ENCODE measurements at places on chromosomes 16 and 17.
A peak's percentile ranks its signal among the peaks of the same experiment; 100 is the strongest.

DNA sequence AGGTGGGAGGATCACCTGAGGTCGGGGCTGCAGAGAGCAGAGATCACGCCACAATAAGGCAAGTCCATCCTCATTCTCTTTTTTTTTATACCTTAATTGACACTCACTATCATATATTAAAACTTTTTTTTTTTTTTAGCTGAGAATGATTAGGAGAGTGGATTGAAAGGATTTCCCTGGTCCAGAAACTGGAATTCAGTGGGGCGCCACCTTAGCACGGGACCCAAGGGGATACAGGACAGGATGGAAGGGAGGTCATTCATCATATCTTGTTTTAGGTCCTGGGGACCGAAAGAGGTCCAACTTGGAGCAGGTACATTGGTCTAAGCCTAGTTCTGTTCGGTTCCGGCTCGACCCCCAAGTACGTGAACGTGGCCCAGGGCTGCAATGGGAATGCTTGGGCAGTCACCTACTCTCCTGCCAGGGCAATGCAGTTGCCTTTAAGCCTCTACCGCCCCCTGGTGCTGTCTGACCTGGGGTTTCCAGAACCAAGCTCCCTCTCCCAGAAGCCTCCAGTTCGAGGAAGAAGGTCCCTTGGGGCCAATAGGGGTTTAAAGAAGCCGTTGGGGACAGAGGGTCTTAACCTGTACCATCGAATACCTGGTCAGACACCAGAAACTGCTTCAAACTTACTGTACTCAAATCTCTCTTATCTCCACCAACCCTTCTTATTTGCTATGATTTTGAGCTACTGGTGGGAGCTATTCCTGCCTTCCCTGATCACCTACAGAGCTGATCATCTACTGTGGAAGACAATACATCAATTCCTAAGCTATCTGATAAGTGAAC is 19.9 kb upstream of the GPATCH8 start:
- DNase-seq: peak; percentile 67

GRCh38 chr16:8634991-8635736 is 13.7 kb downstream of the METTL22 start:
- DNase-seq: no peak

- peak; percentile 69 for DNase-seq
Observed at GRCh38 chr16:89565506-89566372, 5.3 kb downstream of the RPL13 start.

DNA sequence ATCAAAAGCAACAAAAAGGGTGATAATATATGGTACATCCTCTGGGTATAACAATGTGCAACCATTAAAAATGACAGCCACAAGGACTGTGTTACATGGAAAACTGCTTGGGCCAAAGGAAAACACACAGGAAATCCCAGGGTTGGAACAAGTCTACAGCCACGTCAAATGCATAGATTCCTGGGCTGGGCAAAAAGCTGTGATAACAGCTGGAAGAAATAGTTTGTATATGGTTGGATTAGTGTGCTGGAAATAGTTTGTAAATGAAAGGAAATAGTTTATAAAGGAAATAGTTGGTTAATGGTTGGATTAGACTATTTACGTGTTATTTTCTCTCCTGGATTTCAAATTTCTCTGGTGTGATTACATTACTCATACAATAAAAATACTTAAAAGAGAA is 2.6 kb downstream of the HSD17B2 start:
- DNase-seq: no peak

DNA sequence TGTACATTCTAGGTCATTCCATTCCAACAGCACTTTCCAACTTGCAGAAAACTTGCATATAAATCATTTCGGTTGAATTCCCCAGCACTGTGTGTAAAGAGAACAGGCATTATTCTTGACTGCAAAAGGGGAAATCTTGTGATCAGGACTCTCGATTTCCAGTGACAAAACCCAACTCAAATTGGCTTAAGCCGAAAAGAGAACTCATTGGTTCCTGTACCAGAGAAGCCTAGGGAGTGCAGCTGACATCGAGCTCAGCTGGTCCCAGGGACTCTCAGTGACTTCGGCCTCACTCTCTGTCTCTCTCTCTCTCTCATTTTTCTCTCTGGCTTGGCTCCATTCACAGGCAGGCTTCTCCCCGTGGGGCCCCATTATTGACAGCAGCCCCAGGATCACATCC is 30.7 kb downstream of the CD300LF start:
- DNase-seq: no peak

- DNase-seq: peak; percentile 73
Observed at GRCh38 chr17:81712468-81713003, 452 bp downstream of the SLC25A10 start.

DNA sequence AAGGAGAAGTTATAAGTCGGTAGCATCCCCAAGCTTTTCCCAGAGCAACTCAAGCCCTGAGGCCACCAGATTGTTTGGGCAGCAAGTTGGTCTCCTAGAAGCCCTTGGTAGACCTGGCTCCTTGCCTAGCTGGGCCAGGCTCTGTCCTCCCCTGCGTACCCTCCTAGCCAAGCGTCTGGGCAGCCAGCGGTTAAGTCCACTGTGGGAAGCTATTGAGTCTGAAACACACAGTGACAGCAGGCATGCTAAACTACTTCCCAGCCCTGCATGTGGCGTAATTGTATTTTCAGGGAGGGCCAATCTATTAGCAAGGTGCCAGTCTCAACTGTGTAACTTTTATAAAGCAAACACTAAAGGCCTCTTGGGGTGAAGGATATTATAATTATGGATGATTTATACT is 419.1 kb upstream of the RBFOX1 start:
- no peak for DNase-seq

DNA sequence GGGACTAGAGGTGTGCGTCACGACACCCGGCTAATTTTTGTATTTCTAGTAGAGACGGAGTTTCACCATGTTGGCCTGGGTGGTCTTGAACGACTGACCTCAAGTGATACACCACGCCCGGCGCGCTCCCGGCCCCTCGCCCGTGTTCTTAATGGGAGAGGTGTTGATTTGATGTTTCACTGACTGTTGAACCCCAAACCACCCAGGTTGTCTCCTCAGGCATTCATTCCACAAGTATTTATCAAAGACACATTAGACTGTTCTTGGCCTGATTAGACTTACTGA is 1.4 kb downstream of the CENPN start:
- DNase-seq: no peak

- DNase-seq: no peak
Observed at GRCh38 chr17:49836111-49837030, 11.5 kb downstream of the TAC4 start.

GRCh38 chr16:23353440-23353839 is 51.3 kb downstream of the SCNN1B start:
- no peak for DNase-seq

DNA sequence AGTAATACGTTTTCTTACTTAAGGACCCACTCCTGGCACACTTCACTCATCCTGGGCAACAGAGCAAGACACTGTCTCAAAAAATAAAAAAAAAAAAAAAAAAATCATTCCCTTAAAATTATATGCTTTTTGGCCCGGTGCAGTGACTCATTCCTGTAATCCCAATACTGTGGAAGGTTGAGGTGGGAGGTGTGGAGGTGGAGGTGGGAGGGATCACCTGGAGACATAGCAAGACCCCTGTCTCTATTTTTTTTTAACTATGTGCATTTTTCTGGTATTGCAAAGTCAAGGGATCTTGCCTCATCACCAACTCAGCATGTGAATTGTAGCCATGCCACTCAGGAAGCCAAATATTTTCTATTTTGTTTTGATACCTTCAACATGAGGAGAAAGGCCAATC is 9.7 kb downstream of the STAT5B start:
- DNase-seq: no peak

GRCh38 chr17:43839670-43840108 is 6.7 kb upstream of the MPP3 start:
- DNase-seq: peak; percentile 91

DNA sequence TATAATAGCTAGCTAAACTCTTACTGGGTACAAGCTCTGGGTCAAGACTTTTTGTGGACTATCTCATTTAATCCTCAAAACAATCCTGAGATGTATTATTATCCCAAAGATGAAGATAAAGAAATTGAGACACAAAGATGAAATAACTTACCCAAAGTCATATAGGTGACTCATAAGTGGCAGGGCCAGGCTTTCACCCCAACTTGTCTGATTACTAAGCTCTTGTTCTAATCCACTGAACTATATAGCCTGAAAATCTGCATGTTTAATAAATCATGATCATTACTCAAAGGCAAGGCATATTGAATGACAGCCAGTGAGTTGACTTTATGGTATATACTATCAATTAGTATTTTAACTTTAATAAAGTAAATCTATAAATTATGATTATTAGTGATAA is 77.4 kb downstream of the SKAP1 start:
- no peak for DNase-seq

DNA sequence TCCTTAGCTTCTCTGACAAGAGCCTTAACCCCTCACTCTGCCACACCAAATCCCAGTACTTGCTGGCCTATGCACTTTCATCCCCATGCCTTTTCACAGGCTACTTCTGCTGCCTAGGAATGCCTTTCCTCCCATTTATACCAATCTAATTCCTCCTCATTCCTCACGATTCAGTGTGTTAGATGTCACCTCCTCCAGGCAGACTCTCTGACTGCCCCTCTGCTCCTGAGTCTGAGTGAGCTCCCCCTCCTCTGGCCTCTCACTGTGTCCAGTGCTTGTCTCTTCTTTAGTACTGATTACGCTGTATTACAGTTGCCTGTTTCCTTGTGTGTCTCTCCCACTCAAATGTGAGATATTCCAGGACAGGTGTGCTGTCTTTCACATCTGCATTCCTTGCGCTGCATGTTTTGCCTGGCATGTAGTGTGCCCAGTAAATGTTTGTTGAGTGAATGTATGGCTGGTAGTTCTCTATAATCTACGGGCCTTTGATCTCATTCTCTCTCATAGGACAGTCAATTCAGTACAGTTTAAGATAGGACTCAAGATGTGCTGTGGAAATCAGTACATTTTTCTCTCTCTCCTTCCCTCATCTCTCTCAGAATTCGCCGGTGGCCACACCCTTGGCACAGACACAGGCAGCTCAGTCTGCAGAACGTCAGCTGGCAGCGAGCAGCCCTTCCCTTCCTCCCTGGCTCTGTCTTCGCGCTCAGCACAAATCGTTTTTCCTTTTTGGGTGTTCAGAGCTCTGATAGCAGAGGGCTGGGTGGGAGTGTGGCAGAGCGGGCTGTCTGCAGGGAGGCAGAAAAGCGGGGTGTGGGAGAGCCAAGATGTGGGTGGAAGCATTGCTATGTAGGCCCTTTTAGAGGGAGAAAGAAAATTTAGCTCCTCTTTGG is 18.5 kb downstream of the ARL4D start:
- no peak for DNase-seq

GRCh38 chr16:879986-880385 is 79.5 kb upstream of the GNG13 start:
- no peak for DNase-seq

DNA sequence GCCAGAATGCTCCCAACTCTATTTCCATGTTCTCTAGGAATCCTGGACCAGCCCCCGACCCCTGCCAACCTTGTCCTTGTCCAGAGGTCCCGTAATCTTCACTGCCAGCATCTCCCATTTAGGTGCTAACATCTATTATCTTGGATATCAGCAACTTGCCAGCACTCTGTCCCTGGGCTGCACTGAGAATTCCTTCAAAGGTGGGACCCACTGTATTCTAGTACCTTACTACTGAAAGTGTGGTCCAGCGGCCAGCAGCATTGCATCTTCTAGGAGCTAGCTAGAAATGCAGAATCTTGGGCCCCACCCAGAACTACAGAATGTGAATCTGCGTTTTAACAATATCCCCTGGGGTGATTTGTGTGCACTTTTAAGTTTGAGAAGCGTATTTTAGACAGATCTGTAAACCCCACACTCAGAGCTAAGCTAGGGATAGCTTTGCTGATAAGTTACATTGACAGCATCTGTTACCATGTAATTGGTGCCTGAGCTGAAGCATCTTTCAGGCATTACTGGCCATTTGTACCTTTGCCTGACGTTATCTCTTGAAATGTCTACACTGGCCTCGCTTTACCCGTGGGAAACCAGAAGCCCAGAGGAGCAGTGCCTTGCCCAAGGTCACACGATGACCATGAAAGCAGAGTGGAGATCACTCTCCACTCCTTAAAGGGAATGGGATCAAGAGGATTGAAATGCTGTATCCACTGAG is 8.3 kb downstream of the ABAT start:
- no peak for DNase-seq

DNA sequence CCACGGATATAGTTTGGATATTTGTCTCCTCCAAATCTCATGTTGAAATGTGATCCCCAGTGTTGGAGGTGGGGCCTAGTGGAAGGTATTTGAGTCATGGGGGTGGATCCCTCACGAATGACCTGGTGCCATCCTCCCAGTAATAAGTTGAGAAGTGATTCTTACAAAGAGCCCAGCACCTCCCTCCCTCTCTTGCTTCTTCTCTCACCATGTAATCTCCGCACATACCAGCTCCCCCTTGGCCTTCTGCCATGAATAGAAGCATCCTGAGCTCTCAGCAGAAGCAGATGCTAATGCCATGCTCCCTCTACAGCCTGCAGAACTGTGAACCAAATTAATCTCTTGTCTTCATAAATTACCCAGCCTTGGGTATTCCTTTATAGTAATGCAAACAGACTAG is 41.9 kb upstream of the RBBP6 start:
- DNase-seq: no peak

GRCh38 chr17:76000016-76000754 is 470 bp upstream of the CDK3 start:
- DNase-seq: peak; percentile 70

DNA sequence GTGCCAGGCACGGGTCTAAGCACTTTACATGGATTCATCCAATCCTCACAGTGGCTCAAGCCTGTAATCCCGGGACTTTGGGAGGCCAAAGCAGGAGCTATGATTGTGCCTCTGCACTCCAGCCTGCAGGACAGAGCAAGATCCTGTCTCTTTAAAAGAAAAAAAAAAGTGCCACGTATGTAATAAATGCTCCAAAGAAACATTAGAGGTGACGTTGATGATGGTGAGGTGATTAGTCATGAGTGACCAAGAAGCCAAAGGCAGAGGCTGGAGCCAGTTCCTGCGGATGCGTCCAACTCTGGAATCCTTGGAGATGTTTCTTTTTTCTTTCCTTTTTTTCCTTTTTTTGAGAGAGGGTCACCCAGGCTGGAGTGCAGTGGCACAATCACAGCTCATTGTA is 59.4 kb upstream of the SIAH1 start:
- no peak for DNase-seq

DNA sequence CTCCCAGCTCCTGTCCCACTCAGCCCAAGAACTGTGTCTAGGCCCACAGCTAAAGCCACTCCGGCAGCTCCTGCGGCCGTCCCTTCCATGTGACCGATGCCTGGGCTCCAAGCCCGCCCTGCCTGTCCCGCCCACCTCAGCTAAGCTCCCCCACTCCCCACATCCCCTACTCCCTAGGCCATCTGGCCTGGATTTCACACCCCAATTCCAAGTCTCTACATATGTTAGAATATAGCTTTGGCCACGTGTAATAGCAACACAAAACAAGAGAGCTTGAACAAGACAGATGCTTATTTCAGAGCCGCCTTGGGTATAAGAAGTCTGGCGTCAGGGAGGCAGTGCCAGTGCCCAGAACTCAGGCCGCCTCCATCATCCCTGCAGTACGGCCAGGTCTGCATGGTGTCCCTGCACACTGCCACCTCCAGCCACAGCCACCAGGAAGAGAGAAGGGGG is 30.0 kb upstream of the USP22 start:
- DNase-seq: peak; percentile 99

Data from NCI-H524 (cell line).